ENCODE measurements at places on chromosomes 7 and 10.

DNA sequence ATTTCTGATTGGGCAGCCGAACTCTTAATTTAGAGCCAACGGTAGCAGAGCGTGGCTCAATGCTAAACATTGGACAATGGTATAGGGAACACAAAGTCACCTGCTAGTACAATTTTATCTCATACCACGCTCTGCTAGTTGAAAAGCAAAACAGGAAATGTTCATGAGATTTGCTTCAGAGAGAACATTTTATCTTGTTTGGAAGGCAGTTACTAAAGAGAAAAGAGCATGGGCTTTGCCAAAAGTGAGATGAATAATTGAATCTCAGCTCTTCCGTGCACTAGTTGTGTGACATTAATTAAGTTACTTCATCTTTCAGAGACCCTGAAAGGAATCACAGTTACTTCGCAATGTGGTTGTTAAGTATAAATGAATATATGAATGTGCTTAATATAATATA is 161.5 kb upstream of the FAM13C start:
- no peak for DNase-seq

DNA sequence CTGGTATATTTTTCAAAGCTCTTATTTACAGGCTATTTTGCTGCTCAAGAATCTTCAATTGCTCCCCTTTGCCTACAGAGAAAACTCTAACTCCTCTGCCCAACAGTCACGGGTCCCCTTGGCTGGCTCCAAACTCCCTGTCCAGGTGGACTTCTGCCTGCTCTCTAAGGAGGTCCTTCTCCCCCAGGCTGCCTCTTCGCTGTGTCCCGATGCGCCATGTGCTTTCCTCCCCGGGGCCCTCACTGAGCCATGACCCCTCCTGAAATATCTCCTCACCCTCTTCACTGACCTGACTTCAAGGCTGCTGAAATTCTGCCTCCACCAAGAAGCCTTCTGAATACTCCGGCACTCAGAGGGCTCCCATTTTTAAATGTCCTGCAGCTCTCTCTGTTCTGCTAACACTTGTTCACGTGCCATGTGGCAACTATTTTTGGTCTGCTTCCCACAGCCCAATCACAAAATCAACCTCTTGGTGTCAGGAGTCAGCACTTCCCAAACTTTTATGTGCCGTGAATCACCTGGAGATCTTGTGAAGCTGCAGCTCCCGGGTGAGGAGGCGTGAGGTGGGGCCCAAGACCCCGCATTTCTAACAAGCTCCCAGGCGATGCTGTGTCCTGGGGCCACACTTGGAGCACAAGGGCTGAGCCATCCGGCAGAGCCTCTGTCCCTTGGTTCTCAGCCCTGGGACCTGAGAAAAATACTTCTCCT is 85.7 kb upstream of the COL13A1 start:
- no peak for DNase-seq

- DNase-seq, result no peak
These were observed 77.9 kb downstream of the GPR85 start for GRCh38 chr7:113008755-113009154.

DNA sequence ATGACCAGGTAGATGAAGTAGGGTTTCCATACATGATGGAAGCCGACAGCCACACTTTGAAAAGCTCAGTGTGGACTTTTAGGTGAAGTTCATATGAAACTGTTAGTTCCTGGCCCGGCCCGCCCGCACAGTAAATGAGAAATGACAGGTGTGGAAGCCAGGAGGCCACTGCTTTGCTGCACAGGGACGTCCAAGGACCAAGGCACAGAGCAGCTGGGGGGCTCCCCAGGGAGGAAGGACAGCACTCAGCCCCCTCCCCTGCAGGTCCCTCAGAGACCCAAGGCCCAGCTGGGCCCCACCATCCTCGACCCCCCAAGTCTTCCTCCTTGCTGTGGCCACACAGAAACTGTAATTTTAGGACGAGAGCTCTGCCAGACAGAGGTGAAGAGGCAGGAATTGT is 219.2 kb downstream of the PTPRN2 start:
- DNase-seq, result no peak

GRCh38 chr7:148503900-148504487 is 86.6 kb upstream of the C7orf33 start:
- peak; percentile 30 for DNase-seq

- no peak for DNase-seq
These were observed 16.8 kb downstream of the HK1 start for GRCh38 chr10:69295027-69295636.

DNA sequence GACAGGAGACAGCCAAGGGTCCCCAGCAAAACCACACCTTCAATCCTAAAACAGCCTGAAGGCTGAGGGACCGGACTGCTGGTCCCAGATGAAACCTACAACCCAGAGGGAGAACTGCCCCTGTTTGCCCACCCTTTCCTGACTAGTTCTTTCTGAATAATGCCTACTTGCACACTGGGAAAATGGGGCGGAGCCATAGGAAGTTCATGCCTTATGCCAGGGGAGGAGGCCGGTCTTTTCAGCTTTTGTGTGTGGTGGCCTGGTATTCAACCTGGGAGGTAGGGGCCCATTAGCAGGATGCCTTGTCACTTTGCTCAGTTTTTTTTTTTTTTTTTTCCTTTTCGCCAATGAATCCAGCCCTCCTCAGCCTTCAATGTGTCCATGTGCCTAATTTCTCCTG is 20.7 kb downstream of the TOMM7 start:
- peak; percentile 95 for DNase-seq

GRCh38 chr10:81095238-81095637 is 557.5 kb downstream of the SH2D4B start:
- no peak for DNase-seq

GRCh38 chr10:103047381-103047780 is 129.3 kb downstream of the CNNM2 start:
- no peak for DNase-seq

GRCh38 chr10:12448729-12449391 is 99.5 kb downstream of the CAMK1D start:
- DNase-seq, result no peak

DNA sequence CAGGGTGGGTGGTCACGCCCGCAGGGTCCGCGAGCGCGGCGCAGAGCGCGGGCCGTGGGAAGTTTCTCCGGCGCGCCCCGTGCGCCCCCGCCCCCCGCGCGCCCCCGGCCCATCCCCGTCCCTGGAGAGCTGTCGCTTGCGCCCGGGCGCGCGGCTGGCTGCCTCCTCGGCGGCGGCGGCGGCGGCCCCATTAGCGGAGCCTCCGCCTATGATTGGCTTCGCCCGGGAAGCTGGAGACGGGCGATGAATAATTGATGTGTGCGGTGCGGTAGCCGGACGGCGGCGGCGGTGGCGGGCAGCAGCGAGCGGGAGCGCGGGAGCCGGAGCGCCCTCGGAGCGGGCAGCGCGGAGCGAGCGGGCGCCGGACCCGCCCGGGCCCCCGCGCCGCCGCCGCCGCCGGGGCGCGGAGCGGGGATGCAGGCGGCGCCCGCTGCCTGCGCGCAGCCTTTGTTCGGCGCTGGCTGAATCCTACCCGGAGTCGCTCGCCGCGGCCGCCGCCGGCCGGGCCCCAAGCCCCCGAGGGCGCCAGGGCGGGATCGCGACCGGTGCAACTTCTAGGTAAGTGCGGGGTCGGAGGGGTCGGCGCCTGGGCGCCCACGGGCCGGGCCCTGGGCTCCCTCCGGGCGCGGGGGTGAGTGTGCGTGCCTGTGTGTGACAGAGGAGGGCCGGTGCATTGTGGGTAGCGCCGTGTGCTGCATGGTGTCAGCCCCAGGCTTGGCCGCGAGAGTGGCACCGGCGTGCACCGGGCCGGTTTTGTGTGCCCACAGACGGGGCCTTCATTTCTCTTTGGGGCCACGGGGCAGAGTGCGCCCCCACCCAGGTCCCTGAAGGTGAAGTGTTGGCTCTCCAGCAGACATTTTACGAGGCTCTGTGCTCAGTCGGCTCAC is 103.8 kb upstream of the PPIF start:
- DNase-seq, result no peak

DNA sequence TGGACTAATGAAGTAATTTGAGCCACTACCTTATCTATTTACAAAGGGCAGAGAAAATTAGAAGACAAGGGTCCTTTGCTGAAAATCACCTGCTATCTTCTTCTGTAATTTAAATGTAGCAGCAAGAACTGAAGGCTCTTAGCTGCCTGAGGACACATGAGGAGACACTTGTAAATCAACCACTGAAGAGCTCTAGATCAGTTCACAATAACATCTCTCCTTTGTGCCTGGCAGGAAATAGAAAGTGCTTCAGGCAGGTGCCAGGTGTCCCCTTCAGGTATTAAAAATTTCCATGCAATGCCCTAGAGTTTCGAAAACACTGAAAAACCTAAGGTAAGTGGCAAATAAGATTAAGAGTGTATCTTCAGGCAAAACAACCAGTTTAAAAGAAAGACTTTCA is 474.6 kb downstream of the GRM8 start:
- peak; percentile 25 for DNase-seq

DNA sequence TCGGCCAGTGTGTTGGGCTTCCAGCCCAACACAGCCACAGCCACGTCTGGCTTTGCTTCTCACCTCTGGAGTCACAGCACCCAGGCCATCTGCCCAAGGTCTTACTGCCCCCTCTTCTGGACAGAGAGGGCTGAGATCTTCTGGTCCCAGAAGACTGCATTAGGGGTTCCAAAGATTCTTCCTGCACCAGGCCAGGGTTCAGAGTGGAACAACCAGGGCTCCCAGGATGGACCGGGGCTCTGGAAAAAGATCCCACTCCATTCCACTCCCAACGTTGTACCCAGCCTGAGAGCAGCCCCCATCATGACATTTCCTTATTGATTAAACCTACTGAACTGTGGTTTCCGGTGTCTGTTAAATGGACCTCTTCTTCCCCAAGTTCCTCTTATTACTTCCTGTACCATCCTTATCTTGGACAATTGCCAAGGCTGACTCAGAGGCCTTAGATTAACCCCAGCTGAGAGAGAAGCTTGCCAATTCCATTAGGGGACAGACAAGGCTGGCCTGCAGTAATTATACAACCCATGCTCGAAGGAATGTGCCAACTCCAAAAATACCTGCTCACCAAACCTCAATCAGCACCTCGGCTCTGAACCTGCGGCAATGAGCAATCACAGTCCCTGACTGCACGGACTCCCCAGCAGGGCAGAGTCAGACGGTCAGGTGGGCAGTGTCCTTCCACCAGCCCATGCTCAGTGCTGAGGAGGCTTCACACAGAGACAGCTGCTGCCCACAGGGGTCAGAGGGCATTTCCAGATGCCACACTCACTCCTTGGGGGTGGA is 47.9 kb upstream of the NPFFR1 start:
- no peak for DNase-seq

DNA sequence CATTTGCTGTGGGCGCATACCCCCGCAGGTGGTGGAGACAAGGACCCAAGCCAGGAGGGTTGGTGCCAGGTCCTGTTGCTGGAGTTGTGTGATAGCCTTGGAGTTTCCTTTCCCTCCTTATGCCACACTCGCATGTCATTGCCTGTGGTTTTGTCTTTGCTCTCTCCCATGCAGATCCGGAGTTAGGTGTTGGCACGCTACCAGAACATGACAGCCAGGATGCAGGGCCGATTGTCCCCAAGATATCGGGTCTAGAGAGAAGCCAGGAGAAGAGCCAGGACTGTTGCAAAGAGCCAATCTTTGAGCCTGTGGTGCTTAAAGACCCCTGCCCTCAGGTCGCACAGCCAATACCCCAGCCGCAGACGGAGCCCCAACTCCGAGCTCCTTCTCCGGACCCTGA is 369.2 kb upstream of the GALNT17 start:
- no peak for DNase-seq

DNA sequence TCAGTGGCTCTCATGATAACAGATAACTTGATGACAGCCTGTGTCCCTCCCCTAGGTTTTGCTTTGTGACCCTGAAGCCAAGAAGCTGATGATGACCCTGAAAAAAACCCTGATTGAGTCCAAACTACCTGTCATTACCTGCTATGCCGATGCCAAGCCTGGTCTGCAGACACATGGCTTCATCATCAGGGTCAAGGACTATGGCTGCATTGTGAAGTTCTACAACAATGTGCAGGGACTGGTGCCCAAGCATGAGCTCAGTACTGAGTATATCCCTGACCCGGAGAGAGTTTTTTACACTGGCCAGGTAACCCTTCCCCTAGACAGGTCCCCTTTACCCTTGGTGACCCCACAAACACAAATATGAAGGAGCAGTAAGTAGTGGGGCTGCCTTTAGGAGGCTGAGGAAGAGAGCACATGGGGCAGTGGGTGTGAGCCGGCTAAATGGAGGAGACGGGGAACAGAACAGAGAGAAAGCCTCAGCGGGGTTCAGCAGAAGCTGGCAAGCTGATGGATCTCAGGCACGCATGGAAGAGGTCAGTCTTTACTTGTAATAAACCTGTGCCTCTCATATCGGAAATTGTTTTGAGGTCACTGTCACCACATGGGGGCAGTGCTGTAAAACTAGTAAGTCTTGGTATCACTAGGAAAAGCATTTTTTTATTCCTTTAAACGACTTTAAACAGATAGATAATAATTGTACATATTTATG is 20.2 kb downstream of the PDCD11 start:
- DNase-seq, result peak; percentile 16

DNA sequence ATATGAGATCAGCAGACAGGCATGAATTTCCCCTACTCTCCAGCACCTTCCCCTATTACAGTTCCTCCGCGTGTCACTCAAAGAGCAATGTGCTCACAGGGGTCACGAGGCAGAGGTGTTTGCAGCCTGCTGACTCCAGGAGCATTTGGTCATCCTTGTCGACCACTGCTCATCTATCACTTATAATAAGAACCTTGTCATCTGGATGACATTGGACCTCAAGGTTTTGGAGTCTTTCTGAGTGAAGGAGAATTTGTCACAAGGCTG is 32.9 kb upstream of the PLPP4 start:
- no peak for DNase-seq

DNA sequence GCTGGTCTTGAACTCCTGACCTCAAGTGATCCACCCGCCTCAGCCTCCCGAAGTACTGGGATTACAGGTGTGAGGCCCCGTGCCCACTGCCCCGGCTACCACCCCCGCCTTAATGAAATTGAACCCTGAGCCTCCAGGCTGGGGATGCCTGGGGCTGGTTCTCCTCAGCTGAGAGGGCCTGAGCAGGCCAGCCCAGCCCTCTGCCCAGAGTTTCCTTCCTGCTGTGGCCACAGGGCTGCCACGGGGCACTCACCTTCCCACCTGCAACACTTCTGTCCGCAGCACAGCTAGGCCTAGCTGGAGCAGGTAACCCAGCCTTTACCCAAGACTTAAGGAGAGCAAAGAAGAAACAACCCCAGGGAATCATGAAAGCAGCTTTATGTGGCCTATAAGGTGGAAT is 78.1 kb upstream of the ANLN start:
- no peak for DNase-seq

GRCh38 chr10:522350-522749 is 167.1 kb downstream of the DIP2C start:
- DNase-seq, result no peak

GRCh38 chr7:132519936-132520335 is 56.3 kb downstream of the PLXNA4 start:
- no peak for DNase-seq

GRCh38 chr10:110993024-110993693 is 73.8 kb downstream of the SHOC2 start:
- DNase-seq, result no peak
